ENCODE measurements at places on chromosomes 5 and 9. TPM values are rescaled to one million over a fixed set of nuclear protein-coding genes. Genes with fewer than 3 reads are reported as not detected.

GRCh38 chr5:68950930-68951329 is 142.9 kb upstream of the SLC30A5 start:
- no peak for DNase-seq

DNA sequence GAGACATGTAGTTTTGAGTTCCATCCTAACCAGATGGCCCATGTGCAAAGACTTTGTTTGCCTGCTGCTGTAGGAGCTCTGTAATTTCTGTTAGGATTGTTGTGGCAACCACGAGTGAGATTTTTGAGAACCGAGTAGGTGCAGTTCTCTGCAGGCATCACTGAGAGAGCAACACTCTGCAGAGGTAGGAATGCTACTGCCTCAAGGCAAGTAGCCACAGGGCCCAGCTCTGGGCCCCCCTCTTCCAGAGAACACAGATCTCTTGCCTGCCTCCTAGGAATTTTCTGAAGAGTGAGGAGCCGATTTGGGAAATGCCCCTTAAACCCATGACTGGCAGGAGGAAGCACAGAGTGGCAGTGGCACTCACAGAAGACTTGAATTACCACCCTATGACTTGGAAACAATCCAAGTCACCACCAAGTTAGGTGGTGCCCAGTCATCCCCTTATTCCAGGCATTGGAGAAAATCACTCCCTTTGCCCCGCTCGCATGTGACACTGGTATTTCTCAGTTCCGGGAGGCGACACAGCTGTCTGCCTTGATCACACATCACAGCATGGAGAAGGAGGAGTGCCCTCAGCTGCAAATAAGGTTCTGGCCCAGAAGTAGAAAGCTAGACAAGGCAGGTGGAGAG is 52.5 kb upstream of the SLC2A8 start:
- no peak for DNase-seq

GRCh38 chr9:119284118-119284517 is 85.1 kb downstream of the BRINP1 start:
- DNase-seq = peak; percentile 67

- DNase-seq = no peak
Measured at GRCh38 chr9:71716138-71716909, 52.0 kb downstream of the CEMIP2 start.

- DNase-seq = no peak
Measured at GRCh38 chr9:70079417-70080037, 35.9 kb downstream of the MAMDC2 start.

- DNase-seq = no peak
Measured at GRCh38 chr5:155822177-155822576, 504.8 kb upstream of the SGCD start.

GRCh38 chr5:119840175-119840574 is 210.8 kb downstream of the FAM170A start:
- no peak for DNase-seq

The SPINK4 gene
- not detected for total RNA-seq

DNA sequence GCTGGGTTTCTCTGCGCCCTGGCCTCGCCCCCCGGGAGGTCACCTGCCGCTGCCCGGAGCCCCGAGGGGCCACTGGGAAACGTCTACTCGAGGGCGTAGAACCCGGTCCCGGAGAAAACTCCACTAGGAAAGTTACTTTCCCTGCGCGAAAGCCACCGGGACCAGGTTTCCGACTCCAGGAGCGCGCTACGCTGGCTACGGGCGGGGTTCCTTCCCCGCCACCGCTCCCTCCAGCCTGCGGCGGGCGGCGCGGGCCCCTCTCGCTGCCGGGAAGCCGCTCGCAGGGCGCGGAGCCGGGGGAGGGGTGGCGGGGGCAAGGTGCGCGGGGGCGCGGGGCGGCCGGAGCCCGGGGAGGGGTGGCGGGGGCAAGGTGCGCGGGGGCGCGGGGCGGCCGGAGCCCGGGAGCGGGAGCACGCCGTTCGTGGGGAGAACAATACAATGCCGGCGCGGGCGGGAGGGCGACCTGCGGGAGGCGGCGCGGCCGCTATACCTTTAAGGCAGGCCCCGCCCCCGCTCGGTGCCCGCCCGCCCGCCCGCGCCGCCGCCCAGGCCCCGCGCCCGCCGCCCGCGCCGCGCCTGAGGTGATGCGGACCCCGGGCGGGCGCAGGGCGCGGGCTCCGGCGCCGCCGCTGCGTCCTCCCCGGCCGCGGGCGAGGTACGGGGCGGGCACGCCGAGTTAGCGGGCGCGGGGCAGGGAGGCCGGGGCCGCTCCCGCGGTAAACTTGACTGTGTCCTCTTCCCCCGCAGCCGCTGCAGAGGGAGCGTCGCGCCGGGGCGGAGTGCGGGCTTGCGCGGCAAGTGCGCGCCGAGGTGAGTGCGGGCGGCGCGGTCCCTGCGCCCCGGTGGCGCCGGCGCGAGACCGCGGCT is 278.1 kb downstream of the AOPEP start:
- DNase-seq = peak; percentile 75

The CRB2 gene
- 0.88 TPM for total RNA-seq

GRCh38 chr5:62354028-62354874 is 48.2 kb downstream of the KIF2A start:
- peak; percentile 59 for DNase-seq

The AK3 gene
- total RNA-seq = 70.9 TPM

DNA sequence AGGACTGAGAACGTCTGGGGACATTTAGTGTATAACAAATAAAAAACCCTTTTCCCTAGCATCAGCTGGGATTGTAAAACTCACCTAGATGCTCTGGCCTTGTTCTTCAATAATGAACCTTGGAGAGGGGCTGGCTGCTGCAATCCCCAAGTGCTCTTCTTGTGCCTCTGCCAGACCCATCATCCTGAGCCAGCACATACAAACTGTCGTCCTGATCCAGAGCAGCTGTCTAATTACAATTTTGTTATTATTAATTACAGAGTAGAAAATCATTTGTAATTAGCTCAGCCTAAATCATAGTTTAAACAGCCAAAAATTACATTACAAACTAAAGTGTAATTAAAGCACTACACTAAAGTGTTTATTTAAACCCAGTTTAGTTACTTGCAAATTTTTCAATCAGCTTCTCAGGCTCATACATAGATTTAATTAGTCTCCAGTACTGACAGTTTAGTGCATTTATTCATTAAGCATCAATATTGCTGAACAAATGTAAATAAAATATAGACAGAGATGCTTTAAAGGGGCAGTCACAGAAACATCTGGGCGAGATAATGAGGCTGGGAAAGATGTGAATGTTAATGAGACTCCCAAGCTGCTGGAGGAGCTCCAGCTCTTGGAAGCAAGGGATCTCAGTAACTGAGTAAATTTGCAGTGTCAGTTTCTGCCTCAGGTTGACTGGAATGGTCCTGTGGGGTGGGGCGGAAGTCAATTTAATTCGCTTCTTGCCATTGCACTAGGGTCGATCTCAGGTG is 632.3 kb upstream of the TLE4 start:
- no peak for DNase-seq

GRCh38 chr5:149759986-149760853 is 30.1 kb downstream of the PPARGC1B start:
- peak; percentile 76 for DNase-seq

The TLR4 gene
- 33.4 TPM for total RNA-seq

DNA sequence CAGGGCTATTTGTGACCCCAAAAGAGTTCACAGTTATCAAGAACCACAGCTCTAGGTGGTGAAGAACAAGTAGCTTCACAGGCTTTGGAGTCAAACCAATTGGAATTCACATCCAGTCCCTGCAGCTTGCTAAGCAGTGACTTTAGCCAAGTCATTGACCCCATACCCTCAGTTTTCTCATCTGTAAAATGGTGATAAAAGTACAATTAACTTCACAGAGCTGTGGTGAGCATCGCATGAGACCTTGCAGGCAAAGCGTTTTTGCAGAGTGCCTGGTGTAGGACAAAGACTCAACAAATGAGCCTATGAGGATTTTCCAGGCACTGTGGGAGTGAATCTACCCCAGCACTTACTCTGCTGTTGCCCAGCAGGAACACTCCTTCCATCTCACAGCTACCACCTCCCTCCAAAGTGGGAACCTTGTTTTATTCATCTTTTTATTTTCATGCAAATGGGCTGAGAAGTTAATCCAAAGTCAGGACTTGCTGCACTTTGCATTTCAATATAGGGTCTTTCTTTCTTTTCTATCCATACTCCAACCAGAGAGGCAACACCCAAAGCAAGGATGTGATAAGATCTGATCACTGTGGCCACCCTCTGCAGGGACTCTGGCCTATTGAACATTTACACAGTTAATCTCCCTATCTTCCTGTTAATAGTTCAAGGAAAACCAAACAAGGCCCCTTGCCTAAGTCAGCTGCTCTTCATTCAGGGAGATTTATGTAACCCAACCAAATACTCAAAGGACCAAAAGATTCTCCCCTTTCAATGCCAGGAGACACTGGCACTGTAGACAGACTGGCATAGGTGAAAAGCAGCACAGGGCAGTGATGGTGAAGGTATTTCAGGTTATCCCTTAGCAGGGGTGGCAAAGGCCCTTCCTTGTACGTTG is 41.9 kb downstream of the ABCA1 start:
- no peak for DNase-seq

GRCh38 chr9:137308057-137308619 is 6.1 kb upstream of the NRARP start:
- peak; percentile 47 for DNase-seq

DNA sequence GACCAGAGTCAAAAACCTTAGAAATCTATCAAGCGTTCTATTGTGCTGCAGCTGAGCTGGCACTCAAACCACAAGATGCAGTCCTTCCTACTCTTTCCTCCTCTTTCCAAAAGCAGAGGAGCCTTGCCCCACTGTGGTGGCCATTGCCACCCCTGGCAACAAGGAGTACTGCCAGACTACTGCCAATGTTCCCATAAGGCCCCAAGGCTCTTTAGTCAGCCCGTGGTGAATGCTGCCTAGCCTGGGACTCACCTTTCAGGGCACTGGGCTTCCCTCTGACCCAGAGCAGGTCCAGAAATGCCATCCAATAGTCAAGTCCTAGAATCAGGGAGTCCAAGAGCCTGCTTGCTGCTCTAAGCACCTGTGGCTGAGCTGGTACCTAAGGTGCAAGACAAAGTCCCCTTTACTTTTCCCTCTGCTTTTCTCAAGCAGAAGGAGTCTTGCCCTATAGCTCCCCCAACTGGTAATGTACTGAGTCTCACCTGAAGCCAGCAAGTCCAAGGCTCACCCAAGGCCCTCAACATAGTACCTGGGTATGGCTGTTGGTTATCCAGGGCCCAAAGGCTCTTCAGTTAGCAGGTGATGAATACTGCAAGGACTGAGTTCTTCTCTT is 219.4 kb downstream of the ATPSCKMT start:
- DNase-seq = peak; percentile 40

GRCh38 chr5:126695091-126695490 is 81.8 kb upstream of the LMNB1 start:
- DNase-seq = no peak

DNA sequence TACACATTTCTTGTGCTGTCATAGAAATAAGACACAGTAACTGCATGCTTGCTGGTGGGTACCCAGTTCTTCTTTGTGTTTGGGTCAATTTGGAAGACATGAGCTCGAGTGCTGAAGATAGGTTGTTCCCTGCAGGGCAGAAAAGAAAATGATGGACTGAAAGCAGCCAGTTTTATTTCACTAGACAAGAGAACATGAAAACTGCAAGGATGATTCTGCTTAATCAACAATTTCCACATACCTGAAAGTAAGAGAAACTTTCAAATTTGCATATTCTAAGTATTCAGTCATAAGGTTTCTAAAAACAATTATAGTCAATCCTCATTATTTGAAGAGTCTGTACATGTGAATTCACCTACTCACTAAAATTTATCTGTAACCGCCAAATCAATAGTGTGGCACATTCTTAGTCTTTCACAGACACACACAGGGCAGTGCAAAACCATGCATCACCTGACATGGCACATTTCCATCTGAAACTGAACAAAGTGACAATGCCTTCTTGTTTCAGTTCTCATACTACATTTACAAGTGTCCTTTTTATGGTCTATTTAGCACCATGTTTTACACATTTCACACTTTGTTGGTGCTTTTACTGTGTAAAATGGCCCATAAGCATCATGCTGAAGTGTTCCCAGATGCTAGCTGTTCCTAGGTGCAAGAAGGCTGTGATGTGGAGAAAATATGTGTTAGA is 56.9 kb downstream of the HOMER1 start:
- no peak for DNase-seq

DNA sequence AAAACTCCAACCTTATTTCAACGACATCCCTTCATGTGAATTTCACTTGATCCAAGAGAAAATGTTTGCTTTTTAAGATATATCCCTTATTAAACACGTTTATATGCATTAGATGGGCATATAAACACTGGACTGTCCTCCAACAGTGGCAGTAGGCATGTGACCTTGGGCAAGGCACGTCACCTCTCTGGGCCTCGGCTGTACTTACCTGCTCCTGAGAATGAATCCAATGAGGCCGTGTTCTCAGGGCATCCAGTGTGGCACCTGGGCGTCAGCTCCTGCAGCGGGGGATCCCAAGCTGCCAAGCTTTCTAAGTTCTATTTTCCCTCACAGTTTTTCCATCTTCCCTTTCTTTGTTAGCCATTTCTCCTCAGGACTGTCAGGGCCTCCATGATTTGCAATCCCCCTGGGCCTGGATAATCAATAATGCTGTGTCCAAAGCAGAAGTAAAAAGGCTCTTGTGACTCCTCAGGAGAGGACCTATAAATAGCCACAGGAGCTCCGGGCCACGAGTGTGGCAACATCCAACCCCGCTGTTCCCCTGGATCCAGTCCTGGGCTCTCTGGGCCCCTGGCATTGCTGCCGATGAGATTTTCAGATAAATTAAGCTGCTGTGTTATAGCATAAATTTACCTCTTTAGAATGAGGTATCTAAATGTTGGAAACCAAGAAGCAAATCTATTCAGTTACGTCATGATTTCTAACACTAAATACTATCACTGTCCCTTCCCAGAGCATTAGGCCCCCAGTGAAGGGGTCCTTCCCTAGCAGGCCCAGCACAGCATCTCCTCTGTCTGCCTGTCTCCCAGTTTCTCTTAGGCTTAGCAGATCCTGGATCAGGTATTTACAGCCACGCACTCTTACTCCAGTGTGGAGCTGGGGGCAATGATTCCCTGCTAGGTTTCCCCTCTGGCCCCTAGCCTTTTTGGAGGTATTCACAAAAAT is 76.8 kb downstream of the PTPN3 start:
- DNase-seq = no peak

The HRCT1 gene
- total RNA-seq = 51.2 TPM

DNA sequence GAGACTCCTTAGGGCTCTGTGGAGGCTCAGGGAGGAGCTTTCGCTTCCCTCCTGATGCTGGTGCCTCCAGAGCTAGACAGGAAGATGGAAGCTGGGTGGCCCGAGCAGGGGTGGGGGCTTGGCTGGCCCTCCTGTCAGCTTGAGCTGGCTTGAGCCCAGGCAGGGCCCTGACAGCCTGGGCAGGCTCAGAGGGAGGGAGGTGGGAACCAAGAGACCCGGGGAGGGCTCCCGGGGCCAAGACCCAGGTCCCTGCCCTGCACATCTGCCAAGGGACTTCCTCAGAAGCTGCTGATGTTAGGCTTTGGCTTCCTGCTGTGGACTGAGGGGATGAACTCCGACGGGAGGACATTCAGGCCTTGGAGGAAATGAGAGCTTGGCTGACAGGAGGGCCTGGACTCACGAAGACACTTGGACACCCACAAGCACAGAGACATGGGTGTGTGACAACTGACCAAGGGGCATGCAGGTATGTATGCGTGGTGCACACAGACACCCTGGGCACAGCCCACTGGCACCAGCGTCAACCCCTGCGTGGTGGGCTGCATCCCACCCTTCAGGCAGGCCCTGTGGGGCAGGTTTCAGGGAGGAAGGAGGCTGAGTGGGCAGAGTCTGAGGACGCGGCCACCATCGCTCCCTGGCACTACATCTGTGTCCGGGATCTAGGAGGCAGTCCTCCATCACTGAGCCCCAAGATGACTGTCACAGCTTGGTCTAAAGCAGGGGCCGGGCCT is 1.7 kb upstream of the LTC4S start:
- DNase-seq = no peak

- DNase-seq = no peak
Measured at GRCh38 chr5:139413153-139413552, 9.3 kb upstream of the SPATA24 start.

All from kidney (tissue), 22 donors.